Left renal cortex interstitium (tissue), 4 donors: ENCODE measurements at places on chromosomes 4 and X.

GRCh38 chr4:167100120-167100519 lies 134.2 kb downstream of the SPOCK3 start:
- DNase-seq, result no peak

GRCh38 chrX:78593701-78594100 lies 65.4 kb downstream of the RTL3 start:
- no peak for DNase-seq

- DNase-seq, result no peak
Measured at GRCh38 chrX:100928660-100929613, at the start of gene XKRX. TSS of gene XKRX (minus strand) at chrX:100928917. CDS start at chrX:100928304, 613 bp downstream.

GRCh38 chr4:41586675-41587225 lies 48.8 kb downstream of the LIMCH1 start:
- DNase-seq, result no peak

DNA sequence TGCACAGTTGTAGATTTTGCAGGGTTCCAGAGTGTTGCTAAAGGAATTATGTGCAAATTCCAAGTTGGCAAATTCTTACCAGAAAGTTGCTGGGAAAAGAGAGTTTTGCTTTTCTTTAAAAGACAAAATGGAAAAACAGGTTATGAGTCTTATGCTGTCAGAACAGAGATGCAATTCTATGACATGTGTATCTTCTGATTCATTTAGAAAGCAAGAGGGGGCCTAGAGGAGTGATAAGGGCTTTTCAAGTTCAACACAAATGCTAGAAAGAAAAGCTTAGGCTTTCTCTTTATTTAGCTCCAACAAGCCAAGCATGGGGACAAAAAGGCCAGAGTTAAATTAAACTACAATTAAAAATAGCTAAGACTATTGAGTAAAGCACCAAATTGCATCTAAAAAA lies 72.4 kb upstream of the GATB start:
- DNase-seq, result no peak

- DNase-seq, result no peak
Measured at GRCh38 chrX:46929439-46930261, 17.4 kb downstream of the JADE3 start.

- DNase-seq, result peak; percentile 47
Measured at GRCh38 chr4:24472514-24473308, 111.6 kb downstream of the DHX15 start.

- DNase-seq, result no peak
Measured at GRCh38 chr4:186787536-186787935, 63.9 kb upstream of the FAT1 start.

GRCh38 chr4:80956421-80956820 lies 74.1 kb upstream of the BMP3 start:
- DNase-seq, result no peak

DNA sequence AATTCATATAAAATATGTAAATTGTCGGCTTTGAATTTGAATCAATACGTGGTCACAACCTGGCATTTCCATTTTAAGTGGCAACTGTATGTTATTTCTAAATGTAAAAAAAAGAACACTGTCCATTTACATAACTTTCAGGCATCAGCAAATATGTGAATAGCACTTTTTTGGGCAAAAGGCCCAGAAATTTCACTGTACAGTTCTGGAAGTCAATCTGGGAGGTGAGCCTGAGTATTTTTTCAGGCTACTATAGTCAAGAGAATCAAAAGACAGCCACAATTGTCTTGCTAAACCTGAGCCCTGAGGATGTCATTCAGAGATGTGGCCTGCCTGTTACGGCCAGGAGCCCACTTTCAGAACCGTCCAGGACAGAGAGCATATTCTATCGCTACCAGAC lies 543.9 kb upstream of the MAGEB2 start:
- no peak for DNase-seq

GRCh38 chrX:13864264-13864663 lies 47.4 kb upstream of the GPM6B start:
- no peak for DNase-seq

- DNase-seq, result no peak
Measured at GRCh38 chrX:136196691-136197155, 49.4 kb downstream of the FHL1 start.

DNA sequence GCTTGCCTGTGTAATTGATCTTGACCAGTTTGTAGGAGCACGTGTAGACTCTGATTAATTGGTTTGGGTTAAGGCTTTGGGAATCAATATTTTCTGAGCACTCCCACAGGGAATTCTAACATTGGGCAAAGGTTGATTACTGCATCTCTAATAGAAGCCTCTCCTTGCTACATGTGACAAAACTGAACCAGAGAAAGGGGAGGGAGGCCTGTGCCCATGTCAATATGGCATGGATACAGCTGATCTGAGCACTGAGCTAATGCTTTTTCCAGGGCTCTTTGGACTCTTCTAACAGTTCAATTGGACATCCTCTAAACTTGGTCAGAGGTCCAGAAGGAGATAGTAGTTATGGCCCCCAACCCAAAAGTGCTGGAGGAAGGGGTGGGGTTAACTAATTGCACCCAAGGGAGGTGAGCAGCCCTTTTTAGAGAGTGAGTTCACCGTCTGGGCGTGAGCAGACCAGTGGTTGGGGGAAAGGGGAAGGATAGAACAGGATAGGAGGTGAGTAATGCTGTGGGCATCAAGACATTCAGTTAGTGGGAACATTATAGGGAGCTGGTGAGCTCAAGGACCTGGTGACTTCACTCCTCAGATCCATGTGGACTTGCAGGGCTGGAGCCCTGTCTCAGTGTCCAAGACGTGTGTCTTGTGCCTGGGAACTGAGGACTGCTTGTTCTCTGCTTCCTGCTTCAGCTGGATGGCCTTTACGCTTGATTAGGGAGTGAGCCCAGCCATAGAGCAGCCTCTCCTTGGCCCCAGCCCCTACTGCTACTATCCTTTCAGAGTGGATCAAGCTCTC lies 22.8 kb downstream of the MSN start:
- DNase-seq, result no peak

DNA sequence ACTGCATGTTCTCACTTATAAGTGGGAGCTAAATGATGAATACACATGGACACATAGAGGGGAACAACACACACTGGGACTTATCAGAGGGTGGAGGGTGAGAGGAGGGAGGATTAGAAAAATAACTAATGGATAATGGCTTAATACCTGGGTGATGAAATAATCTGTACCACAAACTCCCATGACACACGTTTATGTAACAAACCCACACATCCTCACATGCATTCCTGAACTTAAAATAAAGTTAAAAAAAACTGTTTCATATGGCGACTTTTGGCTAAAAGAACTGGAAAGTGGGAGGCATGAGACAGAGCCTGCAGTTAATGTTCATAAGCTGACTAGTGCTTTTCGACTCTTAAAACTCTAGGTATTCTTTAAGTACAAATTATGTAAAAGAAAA lies 98.9 kb upstream of the NPFFR2 start:
- no peak for DNase-seq

DNA sequence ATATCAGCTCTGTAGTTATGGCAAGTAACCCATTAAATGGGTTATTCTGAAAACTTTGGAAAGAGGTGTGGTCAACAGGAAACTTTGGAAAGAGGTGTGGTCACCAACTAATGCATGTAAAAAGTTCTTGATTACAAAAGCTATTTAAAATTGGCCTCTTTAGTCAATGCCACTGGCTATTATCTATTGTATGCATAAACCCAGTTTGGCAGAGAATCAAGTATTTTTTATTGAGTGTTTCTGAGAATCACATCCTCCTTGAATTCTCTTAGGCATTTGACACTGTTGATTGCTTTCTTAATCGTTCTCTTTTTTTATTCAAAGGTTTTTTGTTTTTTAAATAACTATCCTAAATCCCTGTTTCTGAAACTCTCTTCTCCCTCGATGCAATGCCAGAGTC lies 7.5 kb downstream of the P2RY4 start:
- DNase-seq, result no peak

GRCh38 chrX:75989806-75990590 lies 182.9 kb upstream of the PBDC1 start:
- DNase-seq, result no peak

GRCh38 chr4:100581337-100581736 lies 63.5 kb upstream of the EMCN start:
- DNase-seq, result no peak

- DNase-seq, result no peak
Measured at GRCh38 chrX:9614016-9614415, 149.2 kb downstream of the TBL1X start.

GRCh38 chr4:142961866-142962265 lies 115.8 kb upstream of the INPP4B start:
- no peak for DNase-seq

DNA sequence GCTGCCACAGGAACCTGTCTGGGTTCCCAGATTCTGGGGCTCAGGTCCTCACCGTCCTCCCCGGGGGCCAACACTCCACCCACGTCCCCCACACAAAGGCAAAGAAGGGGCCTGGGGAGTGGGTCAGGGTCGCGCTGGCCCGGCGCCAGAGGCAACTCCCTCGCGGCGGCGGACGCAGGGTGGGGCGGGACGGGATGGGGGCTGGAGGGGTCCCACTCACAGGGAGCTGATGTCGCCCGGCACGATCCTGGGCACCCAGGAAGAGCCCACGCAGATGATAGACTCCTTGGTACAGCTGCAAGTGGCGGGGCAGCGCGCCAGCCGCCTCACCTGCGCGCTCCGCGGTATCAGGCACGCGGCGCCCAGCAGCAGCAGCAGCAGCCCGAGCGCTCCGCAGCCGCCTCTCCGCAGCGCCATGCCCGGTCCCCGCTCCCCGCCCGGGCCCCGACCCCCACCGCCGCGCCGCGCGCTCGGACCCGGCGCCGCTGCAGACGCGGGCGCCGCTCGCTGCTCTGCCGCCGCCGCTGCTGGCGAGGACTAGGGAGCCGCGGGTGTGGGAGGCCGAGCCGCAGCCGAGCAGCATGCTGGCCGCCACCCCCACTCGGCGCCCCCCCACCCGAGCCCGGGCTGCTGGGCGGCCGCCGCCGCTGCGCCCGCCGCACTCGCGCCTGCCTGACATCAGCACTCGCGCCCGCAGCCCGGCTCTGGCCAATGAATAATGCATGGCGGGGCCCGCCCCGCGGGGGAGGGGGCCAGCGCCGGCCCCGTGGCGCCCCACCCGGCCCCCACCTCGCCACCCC lies at the start of gene LGI2:
Gene LGI2, minus strand, starts transcription at position 670 of the 800 bp plus-strand sequence. Its CDS starts 253 bp downstream, at position 417.
- DNase-seq, result no peak

DNA sequence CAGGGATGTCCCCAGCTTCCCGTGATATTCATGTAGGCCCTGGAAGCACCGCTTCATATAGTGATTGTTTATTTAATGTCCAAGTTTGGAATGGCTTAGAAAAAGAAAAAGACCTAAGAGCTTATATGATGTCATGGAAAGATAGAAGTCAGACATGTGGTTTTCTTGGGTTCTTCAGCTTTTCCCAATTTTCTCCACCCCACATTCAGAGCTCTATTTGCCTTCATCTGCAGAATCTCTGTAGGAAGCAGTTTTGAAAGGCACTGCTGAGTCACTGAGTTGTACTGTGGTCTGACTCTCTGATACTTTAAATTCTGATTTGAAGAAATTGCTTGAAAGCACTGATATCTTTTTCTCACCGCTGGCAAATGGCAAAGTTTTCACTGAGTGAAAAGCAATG lies 120.6 kb upstream of the EDNRA start:
- no peak for DNase-seq

DNA sequence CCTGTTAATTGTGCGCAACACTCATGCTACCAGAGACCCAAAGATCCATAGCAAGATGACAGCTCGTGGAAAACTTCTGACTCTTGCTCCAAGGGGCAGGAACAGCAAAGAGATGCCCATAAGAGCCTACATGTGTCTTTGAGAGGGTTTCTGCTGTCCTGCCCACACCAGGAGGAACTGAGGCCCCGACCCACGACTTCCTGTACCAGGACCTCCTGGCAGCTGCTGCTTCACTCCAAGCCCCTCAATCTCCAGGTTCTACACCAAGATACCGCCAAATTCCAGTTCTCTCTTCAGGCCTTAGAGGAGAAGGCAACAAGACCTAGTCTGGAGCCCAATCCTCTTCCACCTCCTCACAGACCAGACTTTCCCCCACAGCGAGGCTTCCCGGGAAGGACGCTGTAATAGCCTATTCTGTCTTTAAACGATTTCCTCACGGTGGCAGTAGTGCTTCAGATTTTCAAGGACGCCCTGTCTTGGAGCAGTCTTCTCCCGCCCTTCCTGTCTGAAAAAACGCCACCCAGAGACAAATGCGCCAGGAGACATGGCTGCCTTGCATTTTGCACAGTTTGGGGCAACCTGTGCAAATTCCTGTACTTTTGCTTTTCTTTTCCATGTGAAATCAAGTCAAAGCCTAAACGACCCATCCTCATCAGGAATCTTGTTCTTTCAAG lies 230.2 kb upstream of the STK26 start:
- no peak for DNase-seq

- DNase-seq, result no peak
Measured at GRCh38 chrX:72018277-72019112, 107.8 kb downstream of the NHSL2 start.

DNA sequence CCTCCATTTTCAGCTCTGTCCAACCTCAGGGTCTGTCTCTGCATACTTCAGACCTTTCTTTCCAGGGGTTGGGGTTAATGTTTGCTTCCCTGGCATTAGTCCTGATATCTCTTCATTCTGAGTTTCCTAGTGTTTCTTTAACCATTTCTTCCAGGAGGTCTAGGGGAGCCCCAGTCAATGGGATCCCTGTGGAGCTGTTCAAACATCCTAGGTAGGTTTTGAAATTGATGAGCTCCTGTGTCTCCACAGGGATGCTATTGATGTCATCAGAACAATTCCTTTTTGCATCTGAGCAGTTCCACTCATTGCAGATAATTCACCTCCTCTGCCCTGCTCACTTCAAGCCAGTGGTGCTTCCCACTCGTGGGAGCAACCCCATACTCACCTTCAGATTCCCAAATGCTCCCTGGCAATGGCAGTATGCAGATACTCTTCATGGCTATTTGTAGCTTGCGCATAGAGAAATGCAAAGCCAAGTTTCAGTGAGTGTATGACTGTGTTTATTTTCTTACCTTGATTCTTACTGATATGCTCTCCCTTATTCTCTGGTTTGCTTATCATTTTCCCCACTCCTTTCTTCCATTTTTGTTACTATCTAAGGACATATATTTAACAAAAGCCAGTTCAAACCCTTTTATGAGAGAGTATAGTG lies 33.7 kb upstream of the LIMCH1 start:
- DNase-seq, result no peak

- DNase-seq, result no peak
Measured at GRCh38 chrX:110087485-110088356, 84.8 kb downstream of the TMEM164 start.

- DNase-seq, result no peak
Measured at GRCh38 chr4:102637391-102637790, 123.4 kb downstream of the MANBA start.

DNA sequence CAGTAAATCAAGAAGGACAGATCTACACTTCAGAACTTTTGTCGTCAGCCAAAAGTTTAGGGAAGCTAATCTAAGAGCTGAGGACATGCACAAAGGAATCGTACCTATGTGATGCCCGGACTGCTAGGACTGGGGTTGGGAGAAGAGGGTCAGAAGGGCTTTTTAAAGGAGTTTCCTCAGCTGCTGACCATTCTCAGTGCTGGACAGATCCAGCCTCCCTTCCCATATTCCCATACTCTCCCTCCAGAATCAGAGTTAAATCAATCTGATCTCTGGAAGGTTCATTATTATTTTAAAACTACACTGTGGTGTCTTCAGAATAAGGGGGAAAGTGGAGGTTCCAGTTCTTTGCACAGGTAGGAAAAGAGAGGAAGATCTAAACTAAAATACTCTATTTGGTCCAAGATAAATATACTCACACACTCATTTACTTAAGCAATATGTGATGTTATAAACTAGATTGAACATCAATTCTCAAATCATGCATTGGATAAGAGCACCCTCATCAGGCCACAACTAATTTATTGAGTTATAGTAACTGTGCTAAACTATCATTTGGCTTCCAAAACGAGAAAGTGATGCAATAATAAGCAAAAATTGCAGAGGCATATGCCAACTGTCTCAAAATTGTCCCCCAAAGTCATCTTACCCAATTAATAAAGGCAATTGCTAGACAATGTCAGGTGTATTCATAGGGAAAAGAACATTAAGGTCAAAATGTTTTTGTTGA lies 124.7 kb downstream of the HNRNPD start:
- DNase-seq, result no peak
